Bronchus fibroblast of lung (primary cell): ENCODE measurements at places on chromosomes 13 and 19. TPM values are rescaled to one million over a fixed set of nuclear protein-coding genes. Genes with fewer than 3 reads are reported as not detected.

The LYPD5 gene
- 0.89 TPM in 1 of 2 replicates, not detected in the other for total RNA-seq

The PRSS57 gene
- total RNA-seq, result not detected in 2 replicates

The F2RL3 gene
- total RNA-seq, result not detected in 2 replicates

The NECTIN2 gene
- total RNA-seq, result 117 TPM in 2 replicates

The PGLYRP1 gene
- not detected in 2 replicates for total RNA-seq

The TMEM150B gene
- total RNA-seq, result not detected in 2 replicates

The FREM2 gene
- total RNA-seq, result under 0.01 TPM in 2 replicates

The PLEKHF1 gene
- total RNA-seq, result 18.7 and 19.3 TPM in 2 replicates

The NCCRP1 gene
- not detected in 2 replicates for total RNA-seq

The PRTN3 gene
- not detected in 2 replicates for total RNA-seq

The FRY gene
- total RNA-seq, result 1.2 and 1.8 TPM in 2 replicates

The GAPDHS gene
- total RNA-seq, result not detected in 2 replicates

The URAD gene
- not detected in 2 replicates for total RNA-seq

The SYNGR4 gene
- total RNA-seq, result not detected in 2 replicates

The SPRED3 gene
- 0.84 and 1.5 TPM in 2 replicates for total RNA-seq

The TDRD12 gene
- total RNA-seq, result 0.15 and 0.17 TPM in 2 replicates

The OR4F17 gene
- total RNA-seq, result not detected in 2 replicates

The ZNF730 gene
- 4.0 and 7.1 TPM in 2 replicates for total RNA-seq

The PCDH17 gene
- total RNA-seq, result 0.15 and 0.17 TPM in 2 replicates

The ICAM5 gene
- 2.9 and 3.6 TPM in 2 replicates for total RNA-seq

The ZNF415 gene
- 1.8 and 2.7 TPM in 2 replicates for total RNA-seq

The SH2D3A gene
- total RNA-seq, result under 0.01 and 1.3 TPM in 2 replicates

The SPART gene
- total RNA-seq, result 23.0 and 46.4 TPM in 2 replicates

The ZNF208 gene
- not detected in 2 replicates for total RNA-seq

The PEX11G gene
- total RNA-seq, result 3.4 and 4.4 TPM in 2 replicates

The VSTM1 gene
- not detected in 2 replicates for total RNA-seq

The SELENOV gene
- not detected in 2 replicates for total RNA-seq

The KIR3DL2 gene
- total RNA-seq, result not detected in 2 replicates

The CABP5 gene
- total RNA-seq, result not detected in 2 replicates

The ZNF599 gene
- total RNA-seq, result 10.6 and 14.1 TPM in 2 replicates

The MLLT1 gene
- 21.4 and 23.0 TPM in 2 replicates for total RNA-seq

The GSX1 gene
- total RNA-seq, result not detected in 2 replicates

The LGALS4 gene
- 0.15 TPM in 1 of 2 replicates, not detected in the other for total RNA-seq

The EFNA2 gene
- not detected in 2 replicates for total RNA-seq

The ZNF627 gene
- 11.1 and 12.2 TPM in 2 replicates for total RNA-seq

The SKA3 gene
- total RNA-seq, result 19.3 and 22.7 TPM in 2 replicates

The CEACAM19 gene
- total RNA-seq, result 2.7 and 3.3 TPM in 2 replicates

The APLP1 gene
- 2.4 and 5.9 TPM in 2 replicates for total RNA-seq

The ALG5 gene
- total RNA-seq, result 27.4 and 27.5 TPM in 2 replicates

The SULT2B1 gene
- total RNA-seq, result 0.15 TPM in 1 of 2 replicates, not detected in the other

The PNMA8A gene
- total RNA-seq, result 3.7 and 3.9 TPM in 2 replicates

The IZUMO2 gene
- total RNA-seq, result not detected in 2 replicates

The CLEC11A gene
- total RNA-seq, result 72.5 and 93.3 TPM in 2 replicates

The FUT1 gene
- 0.15 and 0.17 TPM in 2 replicates for total RNA-seq

The WASF3 gene
- 2.8 and 3.5 TPM in 2 replicates for total RNA-seq

The TMC4 gene
- 0.17 and 0.45 TPM in 2 replicates for total RNA-seq

The SPACA4 gene
- total RNA-seq, result not detected in 2 replicates

The ELOF1 gene
- 61.2 and 69.8 TPM in 2 replicates for total RNA-seq

The CPAMD8 gene
- total RNA-seq, result 0.45 and 0.50 TPM in 2 replicates

The FAM216B gene
- not detected in 2 replicates for total RNA-seq

The CEACAM4 gene
- not detected in 2 replicates for total RNA-seq
